ENCODE measurements at places on chromosomes 4 and X.

GRCh38 chrX:31021537-31021936, 50.3 kb downstream of the FTHL17 start:
- no peak for DNase-seq

GRCh38 chrX:41095908-41096307, 10.7 kb downstream of the USP9X start:
- DNase-seq = no peak

GRCh38 chrX:108199691-108200090, 108.1 kb downstream of the ATG4A start:
- peak; percentile 17 for DNase-seq

DNA sequence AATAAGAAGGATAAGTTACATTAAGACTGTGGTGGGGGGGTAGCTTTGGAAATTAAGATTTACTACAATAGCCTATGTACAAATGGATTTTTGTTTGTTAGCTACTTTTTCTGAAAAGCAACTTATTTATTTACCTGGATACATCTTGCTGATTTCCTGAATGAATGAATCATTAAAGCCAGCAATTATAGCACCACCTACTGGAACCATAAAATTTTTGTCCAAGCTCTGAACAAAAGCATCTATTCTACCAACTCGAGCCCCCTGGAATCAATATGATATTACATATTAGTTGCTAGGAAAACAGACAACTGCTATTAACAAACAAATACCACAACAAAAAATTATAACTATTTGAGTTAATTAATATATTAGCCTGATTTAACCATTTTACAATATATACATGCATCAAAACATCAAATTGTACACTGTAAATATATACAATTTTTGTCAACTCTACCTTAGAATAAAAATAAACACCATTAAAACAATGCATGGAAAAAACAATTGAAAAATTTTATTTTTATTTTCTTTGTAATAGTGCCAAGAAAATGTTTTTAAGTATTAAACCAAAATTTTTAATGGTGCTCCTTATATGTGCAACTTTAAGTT, 15.3 kb downstream of the SEPSECS start:
- no peak for DNase-seq

- DNase-seq = peak; percentile 39
Observed at GRCh38 chr4:157992038-157992705, 180.7 kb downstream of the GASK1B start.

DNA sequence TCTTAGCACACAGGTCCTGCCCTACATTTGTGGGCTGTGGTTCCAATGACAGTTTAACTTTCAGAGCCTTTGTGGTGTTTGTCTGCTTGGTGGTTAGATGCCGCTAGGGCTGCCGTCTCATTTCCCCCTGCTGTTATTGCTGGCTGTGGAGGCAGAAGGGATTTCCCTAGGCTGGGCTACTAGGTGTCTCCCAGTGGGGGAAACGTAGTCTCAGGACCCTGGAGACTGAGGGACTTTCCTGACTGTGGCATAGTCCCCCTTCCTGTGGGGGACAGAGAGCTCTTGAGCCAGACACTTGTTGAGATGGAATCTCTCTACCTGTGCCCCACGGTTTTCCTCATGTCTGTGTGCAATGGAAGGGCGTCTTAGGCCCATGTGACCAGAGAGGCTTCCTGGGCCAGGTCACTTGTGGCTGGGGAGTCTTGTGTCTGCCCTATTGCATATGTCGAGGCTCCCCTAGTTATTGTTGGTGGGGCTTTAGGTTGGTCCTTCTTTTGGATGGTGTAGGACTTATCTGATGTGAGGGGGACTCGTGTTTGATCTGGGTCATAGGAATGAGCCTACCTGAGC, 68.2 kb downstream of the ARHGAP10 start:
- DNase-seq = peak; percentile 71

DNA sequence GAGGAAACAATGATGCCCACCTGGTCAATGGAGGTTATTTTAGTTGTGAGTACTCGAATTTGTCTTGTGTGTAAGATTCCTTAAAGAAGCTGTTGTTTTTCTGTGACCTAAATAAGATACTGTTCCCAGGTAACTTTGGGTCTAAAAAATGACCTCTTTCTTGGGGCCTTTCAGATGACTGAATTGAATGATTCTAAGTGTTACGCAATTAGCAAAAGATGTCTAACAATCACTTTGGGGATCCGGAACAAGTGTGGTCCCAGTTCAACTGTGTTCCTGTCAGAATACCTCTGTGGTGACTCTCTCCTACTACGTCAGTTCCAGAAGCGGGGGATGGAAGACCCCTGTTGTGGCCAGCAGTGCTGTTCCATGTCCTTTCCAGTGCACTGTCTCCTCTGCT, 99.4 kb downstream of the FRAS1 start:
- no peak for DNase-seq

DNA sequence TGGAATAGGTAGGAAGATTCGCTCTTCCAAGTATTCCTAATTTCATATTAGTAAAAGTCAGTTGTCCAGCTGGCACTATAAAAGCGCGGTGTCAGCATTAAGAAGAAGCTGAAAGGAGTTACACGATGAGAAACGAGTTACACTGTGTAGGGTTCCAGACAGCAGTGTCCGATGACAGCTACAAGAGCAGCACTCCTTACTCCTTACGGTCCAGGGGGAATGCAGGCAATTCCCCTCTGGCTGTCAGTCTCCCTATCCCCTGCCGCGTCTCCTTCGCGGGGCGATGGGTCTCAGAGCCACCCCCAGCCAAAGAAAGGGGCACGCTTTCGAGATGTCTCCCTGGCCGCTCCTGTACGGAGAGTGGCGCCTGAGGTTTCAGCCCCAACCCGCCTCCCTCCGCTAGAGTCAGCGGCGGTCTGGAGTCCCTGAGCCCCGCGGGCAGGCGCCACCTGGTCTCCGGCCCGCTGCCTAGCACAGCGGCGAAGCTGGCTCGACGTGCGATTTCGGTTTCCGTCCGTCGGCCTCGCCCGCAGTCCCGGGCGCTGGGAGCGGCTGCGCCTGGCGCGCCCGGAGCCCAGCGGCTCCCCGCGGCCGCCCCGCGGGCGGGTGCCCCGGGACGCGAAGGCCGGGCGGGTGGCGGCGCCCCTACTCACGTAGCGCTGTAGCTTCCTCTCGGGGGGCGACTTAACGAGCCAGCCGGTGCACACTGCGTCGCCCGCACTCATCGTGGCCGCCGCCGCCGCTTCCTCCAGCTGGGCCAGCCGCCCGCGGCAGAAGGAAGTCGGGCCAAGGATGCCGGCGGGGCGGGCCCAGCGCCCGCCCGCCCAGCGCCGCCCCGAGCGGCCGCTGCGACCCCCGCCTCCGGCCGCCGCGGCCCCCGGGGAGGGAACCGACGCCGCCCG, at the start of gene GAB3:
TSS of gene GAB3 (minus strand) at position 777 of the 902 bp plus-strand sequence. CDS start at position 725, 52 bp downstream.
- peak; percentile 57 for DNase-seq

Measured in thymus (tissue), 14 donors.